ENCODE measurements at places on chromosomes 11 and 22.

DNA sequence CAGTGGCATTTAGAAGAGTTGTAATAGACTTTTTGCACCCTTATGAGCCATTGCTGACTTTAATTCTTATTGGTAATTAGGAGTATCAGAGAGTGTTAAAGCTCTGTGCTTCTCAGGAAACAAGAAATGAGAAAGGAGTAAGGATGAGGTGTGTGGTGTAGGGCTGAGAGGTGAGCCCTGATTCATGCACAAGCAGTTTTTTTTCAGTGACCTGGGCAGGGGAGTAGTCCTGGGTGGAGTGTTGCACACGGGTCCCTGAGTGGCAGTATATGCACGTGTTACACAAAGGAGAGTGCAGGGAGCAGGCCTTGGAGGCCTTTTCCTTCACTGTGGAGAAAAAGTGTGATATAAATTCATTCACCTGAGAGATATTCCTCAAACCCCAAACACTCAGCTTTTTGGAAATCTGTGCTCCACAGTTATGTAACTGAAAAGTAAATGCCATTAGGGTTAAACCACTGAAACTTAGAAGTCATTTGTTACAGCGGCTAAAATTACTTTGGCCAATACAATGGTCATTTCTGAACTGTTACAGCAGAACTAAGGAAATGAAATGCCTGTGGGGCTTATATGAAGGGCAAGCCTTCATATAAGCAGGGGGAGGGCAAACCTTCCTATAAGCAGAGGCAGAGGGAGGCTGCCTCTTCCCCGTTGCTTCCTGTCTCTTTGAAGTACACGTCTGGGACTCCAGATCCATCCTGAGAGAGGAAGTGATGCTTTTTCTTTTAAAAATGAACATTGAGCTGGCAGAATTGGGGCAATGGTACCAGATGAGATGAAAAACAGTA lies 62.6 kb upstream of the OLFML1 start:
- DNase-seq, result no peak

DNA sequence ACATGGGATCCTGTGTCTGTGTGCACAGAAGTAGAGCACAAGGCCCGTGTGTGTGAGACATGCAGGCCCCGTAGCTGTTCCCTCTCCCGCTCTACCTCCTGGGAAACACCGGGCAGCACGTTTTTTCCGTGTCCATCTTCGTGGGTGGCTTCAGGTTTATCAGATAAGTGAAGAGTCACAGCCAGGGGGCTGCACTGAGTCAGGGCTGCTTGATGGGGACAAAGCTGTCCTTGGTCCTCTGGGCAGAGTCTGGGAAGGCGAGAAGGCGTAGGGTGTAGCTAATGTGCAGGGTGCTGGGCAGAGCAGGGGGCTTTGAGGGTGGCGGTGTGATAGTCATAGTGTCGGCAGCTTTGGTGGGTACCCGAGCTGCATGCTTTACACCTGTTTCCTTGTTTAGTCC lies 23.7 kb downstream of the INCENP start:
- DNase-seq, result no peak

GRCh38 chr11:133889188-133889587 lies 43.9 kb upstream of the SPATA19 start:
- DNase-seq, result no peak

DNA sequence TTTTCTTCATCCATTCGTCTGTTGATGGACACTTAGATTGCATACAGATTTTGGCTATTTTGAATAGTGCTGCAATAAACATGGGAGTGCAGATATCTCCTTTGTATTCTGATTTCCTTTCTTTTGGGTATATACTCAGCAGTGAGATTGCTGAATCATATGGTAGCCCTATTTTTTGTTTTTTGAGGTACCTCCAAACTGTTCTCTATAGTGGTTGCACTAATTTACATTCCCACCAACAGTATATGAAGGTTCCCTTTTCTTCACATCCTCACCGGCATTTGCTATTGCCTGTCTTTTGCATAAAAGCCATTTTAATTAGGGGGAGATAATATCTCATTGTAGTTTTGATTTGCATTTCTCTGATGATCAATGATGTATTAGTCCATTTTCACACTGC lies 96.1 kb downstream of the PRR5L start:
- DNase-seq, result no peak

- DNase-seq, result no peak
Observed at GRCh38 chr11:64060263-64060860, 24.6 kb downstream of the FLRT1 start.

DNA sequence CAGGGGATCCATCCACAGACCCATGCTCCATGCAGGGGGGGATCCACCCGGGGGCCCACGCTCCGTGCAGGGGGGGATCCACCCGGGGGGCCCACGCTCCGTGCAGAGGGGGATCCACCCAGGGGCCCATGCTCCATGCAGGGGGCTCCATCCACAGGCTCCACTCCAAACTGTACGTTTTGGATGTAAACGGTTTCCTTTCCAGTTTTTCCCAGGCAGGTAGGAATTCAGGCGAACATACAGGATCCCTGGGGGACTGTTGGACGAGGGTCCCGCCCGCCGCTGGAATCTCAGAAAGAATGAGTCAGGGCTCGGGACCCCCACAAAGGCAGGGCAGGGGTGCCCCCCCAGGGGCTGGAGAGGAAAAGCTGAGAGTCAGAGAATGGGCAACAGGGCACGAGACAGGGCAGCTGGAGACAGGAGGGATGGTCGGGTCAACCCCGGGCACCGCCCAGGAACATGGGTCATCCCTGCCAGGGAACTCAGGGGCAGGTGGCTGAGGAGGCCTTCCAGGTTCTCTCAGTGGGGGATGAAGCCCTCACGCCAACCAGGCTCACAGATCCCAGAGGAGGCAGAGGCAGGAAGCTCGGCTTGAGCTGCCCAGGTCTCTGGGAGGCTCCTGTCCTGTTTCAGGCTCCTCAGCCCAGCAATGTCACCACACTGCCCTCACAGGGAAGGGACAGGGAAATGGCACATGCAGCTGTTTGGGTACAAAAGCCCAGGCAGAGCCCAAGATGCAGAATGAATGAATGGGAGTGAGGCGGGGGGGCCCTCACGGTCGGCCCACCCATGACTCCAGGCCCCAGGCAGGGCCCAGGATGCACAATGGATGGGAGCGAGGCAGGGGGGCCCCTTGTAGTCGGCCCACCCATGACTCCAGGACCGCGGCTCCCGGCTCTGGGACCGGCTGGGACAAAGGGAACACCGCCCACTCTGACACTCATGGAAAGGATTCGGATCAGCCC lies 200.2 kb downstream of the BRD1 start:
- DNase-seq, result no peak

DNA sequence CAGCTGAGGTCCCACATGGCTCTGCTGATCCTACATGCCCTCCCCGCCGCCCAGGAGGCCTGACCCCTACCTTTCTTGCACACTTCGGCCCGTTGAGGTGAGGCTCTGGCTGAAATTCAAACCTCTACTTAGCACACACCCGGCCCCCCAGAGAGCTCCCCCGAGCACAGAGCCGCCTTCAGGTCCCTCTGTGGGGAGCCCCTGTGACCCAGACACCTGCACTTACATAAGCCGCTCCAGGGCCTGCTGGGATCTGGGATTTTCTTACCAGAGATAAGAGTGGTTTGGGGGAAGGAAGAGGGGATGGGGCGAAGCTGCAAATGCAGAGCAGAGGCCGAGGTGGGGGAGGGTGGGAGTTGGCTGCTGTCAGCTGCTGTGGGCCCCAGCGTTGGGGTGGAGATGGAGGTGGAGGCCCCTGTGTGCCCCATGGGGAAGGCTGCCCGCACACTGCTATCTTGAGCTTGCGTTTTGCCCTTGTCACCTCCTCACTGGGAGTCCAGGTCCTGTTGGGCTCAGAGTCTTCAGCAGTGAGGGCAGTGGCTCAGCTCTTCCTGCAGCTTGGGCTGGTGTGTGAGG lies 30.6 kb downstream of the CAPN1 start:
- no peak for DNase-seq

DNA sequence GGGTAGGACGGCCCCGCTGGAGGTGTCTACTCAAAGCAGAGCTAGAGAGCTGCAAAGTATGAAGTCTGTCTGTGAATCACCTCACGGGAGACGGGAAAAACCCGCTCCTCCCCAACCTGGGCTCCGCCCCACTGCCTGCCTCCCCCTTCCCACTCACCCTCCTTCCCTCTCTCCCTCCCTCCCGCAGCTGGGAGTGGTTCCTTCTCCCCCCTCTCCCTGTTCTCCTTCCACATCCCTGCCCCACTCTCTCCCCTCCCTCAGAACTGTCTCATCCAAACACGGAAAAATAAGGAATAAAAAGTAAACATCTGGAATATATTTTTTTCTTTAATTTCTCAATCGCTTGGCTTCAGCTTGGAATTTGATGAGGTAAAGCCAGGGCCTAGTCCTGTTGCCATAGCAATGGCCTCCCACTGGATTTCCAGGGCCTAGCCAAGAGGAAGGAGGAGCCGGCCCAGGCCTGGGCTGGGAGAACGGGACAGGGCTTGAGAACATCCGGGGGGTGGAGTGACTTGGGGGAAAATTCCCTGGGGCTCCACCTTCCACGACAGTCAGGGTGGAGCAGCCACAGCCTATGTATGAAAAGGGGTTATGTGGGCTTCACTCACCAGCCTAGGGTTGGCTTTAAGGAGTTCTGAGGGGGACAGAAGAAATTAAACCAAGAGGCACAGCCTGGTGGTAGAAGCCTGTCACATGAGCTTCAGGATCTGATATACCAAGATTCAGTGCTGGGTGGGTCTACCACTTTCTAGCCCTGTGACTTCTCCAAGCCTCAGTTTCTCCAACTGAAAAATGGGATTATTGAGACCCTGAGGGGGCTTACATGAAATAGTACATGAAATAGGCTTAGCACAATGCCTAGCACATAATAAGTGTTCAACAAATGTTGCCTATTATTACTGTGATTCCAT lies 2.2 kb downstream of the TNKS1BP1 start:
- no peak for DNase-seq

GRCh38 chr11:130431801-130432200 lies 3.4 kb upstream of the ADAMTS8 start:
- no peak for DNase-seq

DNA sequence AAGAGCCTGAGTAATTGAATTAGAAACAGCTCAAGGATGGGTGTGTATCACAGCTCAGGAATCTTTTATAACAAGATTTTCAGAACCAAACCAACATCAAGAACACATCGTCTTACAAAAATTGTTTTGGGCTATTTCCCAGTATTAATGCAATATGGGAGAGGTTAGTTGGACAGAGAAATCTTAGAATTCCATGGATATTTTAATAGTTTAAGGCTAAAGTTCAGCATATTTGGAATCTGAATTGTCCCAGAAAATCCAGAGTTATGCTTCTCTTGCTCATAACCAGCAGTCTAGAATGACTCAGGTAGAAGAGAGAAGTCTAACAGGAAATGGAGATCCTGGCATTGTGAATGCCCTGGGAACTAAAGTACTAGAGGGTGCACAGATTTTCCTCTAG lies 74.6 kb downstream of the ADM start:
- no peak for DNase-seq

- no peak for DNase-seq
Observed at GRCh38 chr22:29125443-29125778, 52.6 kb downstream of the KREMEN1 start.

DNA sequence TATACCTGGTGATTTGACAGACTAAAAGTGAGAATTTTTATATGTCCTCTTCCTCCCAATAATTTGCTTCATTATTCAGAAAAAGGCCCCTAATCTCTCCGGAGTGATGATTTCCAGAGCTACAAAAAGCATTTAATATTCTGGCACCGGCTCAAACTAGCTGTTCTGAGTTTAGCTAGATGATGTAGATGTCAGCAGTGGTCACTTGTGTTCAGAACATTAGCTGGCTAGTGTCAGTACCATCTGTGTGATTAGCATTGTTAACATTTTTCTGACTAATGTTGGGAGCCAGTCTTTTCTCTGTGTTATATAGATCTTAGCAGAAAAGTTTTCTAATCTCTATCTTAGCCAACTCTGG lies 68.7 kb upstream of the RRM1 start:
- no peak for DNase-seq

GRCh38 chr22:28900379-28900925 lies 17.1 kb downstream of the ZNRF3 start:
- DNase-seq, result no peak

DNA sequence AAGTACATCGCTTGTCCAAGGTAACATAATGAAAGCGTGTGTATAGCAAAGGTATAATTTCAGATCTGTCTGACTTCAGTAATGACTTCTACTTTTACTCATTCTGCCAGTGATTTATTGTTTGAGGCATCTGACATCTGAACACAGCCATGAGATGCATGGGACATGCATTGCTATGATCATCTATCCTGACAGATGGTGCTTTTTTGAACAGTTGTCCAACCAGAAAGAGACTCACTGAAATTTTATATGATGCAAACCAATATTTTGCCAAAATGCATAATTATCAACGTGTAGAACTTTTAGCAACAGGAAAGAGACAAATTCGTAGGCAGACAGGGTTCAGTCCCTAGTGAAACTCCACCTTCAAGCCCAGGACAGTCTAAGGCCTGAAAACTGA lies 19.6 kb downstream of the OR5M3 start:
- no peak for DNase-seq

GRCh38 chr22:44133901-44134571 lies 46.7 kb upstream of the PARVG start:
- no peak for DNase-seq

DNA sequence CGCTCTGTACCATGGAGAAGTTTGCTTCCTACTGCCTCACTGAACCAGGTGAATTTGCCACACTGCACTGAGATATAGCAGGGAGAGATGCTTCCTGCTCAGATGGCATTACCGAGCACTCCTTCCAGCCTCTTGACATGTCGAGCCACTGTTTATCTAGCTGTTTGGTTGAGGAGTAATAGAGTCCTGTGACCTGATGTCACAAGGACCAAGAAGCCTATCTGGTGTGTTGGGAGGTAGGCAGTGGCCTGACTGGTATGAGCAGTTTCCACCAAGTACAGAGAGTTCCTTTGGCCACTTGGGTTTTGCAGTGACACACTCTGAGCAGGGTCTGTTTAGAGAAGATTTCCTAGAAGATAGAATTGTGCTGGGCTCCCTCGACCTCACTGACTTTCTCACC lies 5.2 kb downstream of the ACAD8 start:
- DNase-seq, result no peak

GRCh38 chr22:19703869-19704268 lies 10.4 kb upstream of the SEPTIN5 start:
- no peak for DNase-seq

DNA sequence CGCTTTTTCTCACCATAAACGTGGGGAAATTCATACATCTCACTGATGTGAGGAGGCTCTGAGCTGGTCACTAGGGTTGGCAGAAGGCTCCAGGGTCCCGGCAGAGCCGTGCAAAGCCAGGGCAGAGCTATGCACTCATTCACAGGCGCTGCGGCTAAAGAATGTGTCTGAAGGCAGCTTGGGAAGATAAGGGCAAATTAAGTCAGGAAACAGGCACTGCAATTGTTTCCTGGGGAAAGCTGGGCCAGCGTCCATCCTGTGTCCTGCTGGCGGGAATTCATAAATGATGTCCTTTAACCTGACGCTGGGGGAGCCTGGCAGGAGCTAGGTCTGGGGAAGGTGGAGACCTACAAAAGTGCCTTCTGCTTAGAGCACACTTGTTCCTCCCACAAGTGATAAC lies 27.6 kb downstream of the PKNOX2 start:
- no peak for DNase-seq

GRCh38 chr22:42228483-42228882 lies 42.0 kb downstream of the TCF20 start:
- DNase-seq, result no peak

- no peak for DNase-seq
Observed at GRCh38 chr22:32457031-32457430, 7.2 kb downstream of the BPIFC start.

Measured in activated naive CD4-positive, alpha-beta T cell (primary cell).